ENCODE measurements at places on chromosomes 4 and X.

- DNase-seq = no peak
- H3K4me3 ChIP-seq = no peak overlapping the region
- H3K36me3 ChIP-seq = no peaks in the 10 kb centered on the region
Observed at GRCh38 chr4:80831383-80832361, 198.8 kb upstream of the BMP3 start.

GRCh38 chr4:176799653-176800052, 6.9 kb upstream of the VEGFC start:
- no peak overlapping the region for H3K27ac ChIP-seq
- DNase-seq = no peak
- H3K36me3 ChIP-seq = no peaks in the 10 kb centered on the region
- no peaks in the 10 kb centered on the region for H3K4me1 ChIP-seq
- peaks cover under 1% of the 10 kb centered on the region for H3K27me3 ChIP-seq
- no peak overlapping the region for H3K4me3 ChIP-seq

- peaks cover 22% of the 10 kb centered on the region for H3K36me3 ChIP-seq
- H3K27ac ChIP-seq = no peak overlapping the region
- no peaks in the 10 kb centered on the region for H3K27me3 ChIP-seq
- DNase-seq = no peak
- no peaks in the 10 kb centered on the region for H3K4me1 ChIP-seq
- H3K4me3 ChIP-seq = no peak overlapping the region
Observed at GRCh38 chr4:77931452-77932135, 69.0 kb downstream of the MRPL1 start.

- H3K4me3 ChIP-seq = no peak overlapping the region
- DNase-seq = no peak
- no peaks in the 10 kb centered on the region for H3K27me3 ChIP-seq
- H3K4me1 ChIP-seq = peaks cover 4% of the 10 kb centered on the region
Observed at GRCh38 chrX:97065973-97066372, 182.3 kb downstream of the RPA4 start.

DNA sequence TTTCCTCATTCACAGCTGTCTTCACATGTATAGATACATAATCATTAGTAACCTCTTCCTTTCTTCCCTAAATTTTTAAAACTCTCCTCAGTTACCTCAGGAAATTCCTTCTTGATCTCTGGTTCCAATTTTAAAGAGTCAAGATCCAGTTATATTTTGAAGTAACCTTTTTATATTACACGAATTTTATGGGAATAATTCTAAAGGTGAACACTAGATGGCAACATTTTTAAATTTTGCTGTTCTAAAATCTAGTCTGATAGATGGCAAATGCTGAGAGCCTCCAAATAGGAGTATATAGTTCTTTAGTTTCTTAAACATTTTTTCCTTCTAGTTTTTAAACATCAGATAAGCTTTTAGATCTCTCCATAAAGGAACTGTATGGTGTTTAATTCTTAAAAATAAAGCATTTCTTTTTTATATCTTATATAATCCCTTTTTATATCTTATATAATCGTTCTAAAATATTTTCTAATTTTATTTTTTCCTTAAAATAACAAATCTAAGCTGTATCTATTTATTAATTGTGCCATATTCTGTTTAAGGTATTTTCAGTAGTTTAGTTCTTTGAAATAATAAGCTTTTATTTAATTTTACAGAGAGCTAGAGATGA, 37.9 kb upstream of the PAPSS1 start:
- no peaks in the 10 kb centered on the region for H3K4me1 ChIP-seq
- no peak overlapping the region for H3K27ac ChIP-seq
- H3K4me3 ChIP-seq = no peak overlapping the region
- H3K36me3 ChIP-seq = no peaks in the 10 kb centered on the region

DNA sequence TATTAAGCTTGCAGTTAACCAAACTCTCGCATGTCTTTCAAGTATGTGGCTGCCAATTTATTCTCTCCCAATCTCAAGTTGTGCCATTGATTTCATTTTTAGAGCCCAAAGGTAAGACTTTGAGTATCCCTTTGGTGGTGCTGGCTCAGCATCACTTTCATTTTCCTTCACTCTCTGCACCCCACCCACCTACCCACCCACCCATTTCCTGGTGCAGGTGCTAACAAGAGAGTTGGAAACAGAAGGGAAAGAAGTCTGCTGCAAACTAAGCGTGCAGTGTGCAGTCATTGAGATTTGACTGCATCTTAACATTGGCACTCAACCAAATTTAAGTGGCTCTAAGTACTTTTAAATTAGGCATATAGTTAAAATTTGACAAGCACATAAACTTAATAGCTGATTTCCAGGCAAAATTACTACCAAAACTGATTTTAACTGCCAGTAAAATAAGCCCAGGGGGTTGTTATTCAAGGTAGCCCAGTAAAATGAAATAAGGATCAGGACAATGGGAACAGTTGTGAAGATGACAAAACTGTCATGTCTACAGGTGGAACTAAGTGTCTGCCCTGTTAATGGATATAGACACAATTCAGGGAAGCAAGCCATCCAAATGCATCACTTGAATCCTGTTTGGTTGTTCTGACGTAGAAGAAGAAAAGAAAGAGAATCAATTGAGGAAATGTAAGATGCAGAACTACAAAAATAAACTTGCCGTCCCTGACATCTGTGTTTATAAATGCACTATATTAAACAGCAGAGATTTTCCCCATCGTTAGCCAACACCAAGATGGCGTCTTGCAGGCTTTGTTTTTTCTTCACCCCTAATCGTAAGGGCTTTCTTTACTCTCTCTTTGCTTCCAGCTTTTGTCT, 184.2 kb downstream of the KDR start:
- H3K4me1 ChIP-seq = peaks cover 67% of the 10 kb centered on the region
- peak; percentile 63 for DNase-seq
- no peaks in the 10 kb centered on the region for H3K36me3 ChIP-seq
- H3K27ac ChIP-seq = peak overlapping the region; percentile 100
- H3K4me3 ChIP-seq = peak overlapping the region; percentile 55

GRCh38 chr4:2432991-2433530, 14.3 kb downstream of the CFAP99 start:
- H3K27ac ChIP-seq = no peak overlapping the region
- no peaks in the 10 kb centered on the region for H3K4me1 ChIP-seq
- H3K36me3 ChIP-seq = no peaks in the 10 kb centered on the region
- no peak overlapping the region for H3K4me3 ChIP-seq

DNA sequence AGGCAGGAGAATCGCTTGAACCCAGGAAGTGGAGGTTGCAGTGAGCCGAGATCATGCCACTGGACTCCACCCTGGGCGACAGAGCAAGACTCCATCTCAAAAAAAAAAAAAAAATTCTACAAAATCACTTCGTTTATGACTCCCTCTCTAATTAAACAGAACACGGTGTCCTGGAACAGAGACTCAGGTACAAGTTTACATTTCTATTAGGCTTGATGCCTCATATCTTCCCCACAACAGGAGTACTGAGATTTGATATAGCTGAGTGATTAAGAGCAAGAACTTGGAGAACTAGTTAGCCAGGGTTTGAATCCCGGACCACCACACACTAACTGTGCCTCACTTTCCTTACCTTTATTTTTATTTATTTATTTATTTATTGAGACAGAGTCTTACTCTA, 42.2 kb upstream of the KLF3 start:
- no peak overlapping the region for H3K27ac ChIP-seq
- no peak overlapping the region for H3K4me3 ChIP-seq

- peak; percentile 63 for DNase-seq
- no peaks in the 10 kb centered on the region for H3K36me3 ChIP-seq
- H3K27ac ChIP-seq = no peak overlapping the region
- H3K4me1 ChIP-seq = no peaks in the 10 kb centered on the region
- H3K4me3 ChIP-seq = no peak overlapping the region
Observed at GRCh38 chr4:70505151-70505748, 13.1 kb upstream of the AMTN start.

- H3K36me3 ChIP-seq = no peaks in the 10 kb centered on the region
- no peak overlapping the region for H3K4me3 ChIP-seq
- H3K27me3 ChIP-seq = no peaks in the 10 kb centered on the region
- no peak for DNase-seq
Observed at GRCh38 chr4:188781655-188782054, 642.4 kb downstream of the TRIML1 start.

- H3K4me1 ChIP-seq = no peaks in the 10 kb centered on the region
- H3K27ac ChIP-seq = no peak overlapping the region
- H3K27me3 ChIP-seq = no peaks in the 10 kb centered on the region
- DNase-seq = no peak
Observed at GRCh38 chr4:85544751-85545150, 69.8 kb downstream of the ARHGAP24 start.

DNA sequence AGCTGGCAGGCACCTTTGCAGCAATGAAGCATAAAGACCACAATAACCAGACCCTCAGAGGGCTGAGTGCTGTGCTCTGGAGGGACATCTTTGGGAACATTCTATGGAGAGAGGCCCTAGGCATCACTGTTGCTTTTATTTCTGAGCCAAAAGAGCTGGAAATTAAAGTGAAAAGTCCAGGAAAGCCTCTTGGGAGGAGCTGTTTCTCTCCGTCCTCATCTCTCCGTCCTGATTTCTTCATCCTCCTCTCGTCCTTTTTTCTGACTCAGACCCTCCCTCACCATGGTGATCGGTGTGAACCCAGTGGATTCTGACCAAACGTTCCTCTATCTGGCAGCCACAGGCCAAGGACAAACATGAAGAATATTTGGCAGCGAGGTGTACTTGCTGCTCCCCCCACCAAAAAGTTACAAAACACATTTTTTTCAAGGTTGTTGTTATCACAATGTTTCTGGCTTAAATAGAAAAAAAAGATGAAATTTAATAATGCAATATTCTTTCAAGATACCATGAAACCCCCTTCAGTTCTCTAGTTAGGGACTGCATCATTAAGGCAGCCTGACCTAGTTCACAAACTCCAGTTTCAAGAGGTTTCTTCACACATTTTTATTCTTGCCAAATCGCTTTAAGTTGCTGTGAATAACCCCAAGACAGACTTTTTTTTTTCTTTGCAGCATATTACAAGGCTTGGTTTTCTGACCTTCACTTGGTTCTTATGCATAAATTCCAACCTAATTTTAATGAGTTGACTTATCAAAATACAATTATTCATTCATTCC, 80.2 kb downstream of the SCD5 start:
- H3K36me3 ChIP-seq = no peaks in the 10 kb centered on the region
- H3K4me3 ChIP-seq = no peak overlapping the region
- peaks cover 22% of the 10 kb centered on the region for H3K27me3 ChIP-seq
- H3K27ac ChIP-seq = no peak overlapping the region
- DNase-seq = no peak
- no peaks in the 10 kb centered on the region for H3K4me1 ChIP-seq

GRCh38 chrX:12701628-12702027, 89.6 kb upstream of the PRPS2 start:
- H3K27me3 ChIP-seq = peaks cover 4% of the 10 kb centered on the region
- no peak overlapping the region for H3K27ac ChIP-seq
- DNase-seq = peak; percentile 49
- no peaks in the 10 kb centered on the region for H3K4me1 ChIP-seq
- H3K4me3 ChIP-seq = no peak overlapping the region

DNA sequence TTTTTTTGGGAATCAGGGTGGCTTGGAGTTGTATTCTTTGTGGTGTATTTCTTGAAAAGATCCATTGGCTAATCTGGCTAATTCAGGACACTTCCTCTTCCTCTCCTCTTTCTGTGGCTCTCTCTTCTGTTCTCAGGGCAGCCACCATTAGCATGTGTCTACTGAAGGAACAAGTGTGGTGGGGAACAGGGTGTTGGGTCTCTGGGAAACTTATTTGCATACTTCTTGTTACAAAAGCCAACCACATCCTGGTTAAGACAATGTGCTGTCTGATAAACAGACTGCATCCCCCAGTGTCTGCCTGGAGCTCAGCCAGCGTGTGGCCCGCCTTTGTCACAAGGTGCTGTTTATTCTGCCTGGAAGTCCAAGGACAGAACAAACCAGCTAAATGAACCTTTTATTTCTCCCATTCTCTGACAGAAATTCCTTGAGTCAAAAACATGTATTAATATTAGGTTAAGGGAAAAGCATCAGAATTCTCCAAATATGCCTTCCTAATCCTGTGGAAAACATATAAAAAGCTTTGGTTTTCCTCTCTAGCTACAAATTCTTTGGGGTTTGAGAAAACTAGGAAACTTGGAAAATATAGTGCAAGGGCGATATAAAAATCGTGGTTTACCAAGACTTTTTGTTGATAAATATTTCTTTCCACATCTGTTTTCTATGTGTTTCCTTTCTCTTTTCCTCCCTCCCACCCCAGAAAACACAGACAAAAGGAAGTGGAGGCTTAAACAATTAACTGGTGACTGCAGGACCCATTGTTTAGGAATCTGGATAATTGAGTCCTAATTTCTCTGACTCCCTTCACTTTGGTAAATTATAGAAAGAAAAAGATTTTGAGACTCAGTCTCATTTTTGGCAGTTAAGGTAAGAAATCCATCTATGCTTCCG, 203.6 kb downstream of the SPRY1 start:
- peak overlapping the region; percentile 16 for H3K4me3 ChIP-seq
- peaks cover 34% of the 10 kb centered on the region for H3K4me1 ChIP-seq
- no peaks in the 10 kb centered on the region for H3K27me3 ChIP-seq
- peak overlapping the region; percentile 75 for H3K27ac ChIP-seq
- H3K36me3 ChIP-seq = peaks cover 3% of the 10 kb centered on the region

GRCh38 chr4:1971456-1972200, 37.1 kb downstream of the NELFA start:
- H3K27me3 ChIP-seq = no peaks in the 10 kb centered on the region
- no peak overlapping the region for H3K4me3 ChIP-seq
- H3K27ac ChIP-seq = no peak overlapping the region
- H3K4me1 ChIP-seq = no peaks in the 10 kb centered on the region

DNA sequence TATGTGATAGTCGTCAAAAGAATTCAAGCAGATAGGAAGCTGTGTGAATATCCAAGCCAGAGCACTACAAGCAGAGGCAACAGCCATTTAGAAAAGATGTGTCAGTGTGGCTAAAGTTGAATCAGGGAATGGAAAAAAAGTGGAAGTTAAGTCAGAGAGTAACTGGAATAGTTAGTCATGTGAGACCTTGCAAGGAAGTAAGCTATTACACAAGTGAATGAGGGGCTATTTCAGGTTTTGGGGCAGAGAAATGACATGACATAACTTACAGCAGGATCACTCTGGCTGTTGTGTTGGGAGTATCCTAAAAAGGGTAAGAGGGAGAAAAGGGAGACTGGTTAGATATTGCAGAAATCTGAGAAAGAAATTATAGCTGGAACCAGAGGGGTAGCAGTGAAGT, 236.6 kb upstream of the PCDH18 start:
- no peaks in the 10 kb centered on the region for H3K36me3 ChIP-seq
- no peak overlapping the region for H3K27ac ChIP-seq
- no peaks in the 10 kb centered on the region for H3K4me1 ChIP-seq
- H3K27me3 ChIP-seq = no peaks in the 10 kb centered on the region
- no peak for DNase-seq

DNA sequence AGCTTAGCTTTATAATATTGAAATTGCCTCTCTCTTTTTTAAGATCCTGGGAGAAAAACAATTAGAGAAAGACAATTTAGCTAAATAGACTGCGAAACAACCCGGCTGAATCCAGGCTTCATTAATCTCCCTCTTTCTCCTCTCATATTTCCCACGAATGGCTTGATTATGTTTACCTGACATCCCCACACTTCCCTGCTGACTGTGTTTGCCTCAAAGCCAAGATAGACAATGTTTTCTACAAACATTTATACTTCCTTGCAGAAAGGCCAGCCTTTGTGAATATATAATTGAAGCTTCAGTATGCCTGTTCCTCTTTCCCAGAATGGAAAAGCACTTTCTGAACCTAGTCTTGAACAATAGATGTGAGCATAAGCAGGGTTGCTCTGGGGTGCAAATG, 566.8 kb downstream of the PDHA2 start:
- no peaks in the 10 kb centered on the region for H3K27me3 ChIP-seq
- no peak overlapping the region for H3K4me3 ChIP-seq
- no peak overlapping the region for H3K27ac ChIP-seq
- no peaks in the 10 kb centered on the region for H3K36me3 ChIP-seq
- no peak for DNase-seq
